ENCODE measurements at places on chromosomes 7 and 10. TPM values are rescaled to one million over a fixed set of nuclear protein-coding genes. Genes with fewer than 3 reads are reported as not detected.

DNA sequence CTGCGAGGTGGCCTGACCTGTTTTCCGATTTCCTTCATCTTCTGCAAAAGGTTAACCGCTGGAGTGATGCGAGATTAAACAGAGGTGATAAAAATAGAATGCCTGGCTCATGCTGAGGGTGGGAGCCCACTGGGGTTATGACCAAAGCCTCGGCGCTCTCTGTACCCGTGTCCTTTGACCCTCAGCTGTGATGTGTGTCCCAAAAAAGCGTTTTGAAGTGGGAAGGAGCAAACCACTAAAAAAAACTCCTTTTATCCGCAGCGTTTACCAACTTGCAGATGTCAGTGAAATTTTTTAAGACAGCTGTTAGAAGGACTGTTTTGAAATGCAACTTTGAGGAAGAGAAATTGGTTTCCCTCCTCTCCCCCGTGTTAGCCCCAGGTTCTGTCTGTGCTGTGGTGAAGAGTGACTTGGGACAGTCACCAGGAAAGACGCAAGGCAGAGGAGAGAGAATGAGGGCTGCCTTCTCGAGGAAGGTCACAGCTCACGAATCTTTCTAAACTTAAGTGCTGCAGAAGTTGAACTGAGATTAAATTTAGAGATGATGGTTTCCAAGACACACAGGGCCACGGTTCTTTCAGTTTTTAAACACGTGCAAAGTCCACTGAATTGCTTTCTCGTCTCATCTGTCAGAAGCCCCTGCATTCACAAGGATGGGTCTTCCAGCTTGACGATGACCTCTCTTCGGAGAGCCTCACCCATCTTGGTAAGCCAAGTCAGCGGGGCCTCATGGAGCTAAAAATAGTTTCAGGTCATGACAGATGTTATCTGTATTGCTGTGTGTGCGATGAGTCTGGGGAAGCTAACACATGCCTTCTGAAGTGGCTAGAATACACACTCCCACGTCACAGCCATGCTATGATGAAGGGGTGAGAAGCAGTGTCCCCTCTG lies 27.6 kb downstream of the AMZ1 start:
- no peak for DNase-seq

GRCh38 chr10:48246501-48246900 lies 28.0 kb downstream of the FRMPD2 start:
- DNase-seq = no peak

- no peak for DNase-seq
Observed at GRCh38 chr10:24952707-24953645, 570 bp upstream of the PRTFDC1 start.

DNA sequence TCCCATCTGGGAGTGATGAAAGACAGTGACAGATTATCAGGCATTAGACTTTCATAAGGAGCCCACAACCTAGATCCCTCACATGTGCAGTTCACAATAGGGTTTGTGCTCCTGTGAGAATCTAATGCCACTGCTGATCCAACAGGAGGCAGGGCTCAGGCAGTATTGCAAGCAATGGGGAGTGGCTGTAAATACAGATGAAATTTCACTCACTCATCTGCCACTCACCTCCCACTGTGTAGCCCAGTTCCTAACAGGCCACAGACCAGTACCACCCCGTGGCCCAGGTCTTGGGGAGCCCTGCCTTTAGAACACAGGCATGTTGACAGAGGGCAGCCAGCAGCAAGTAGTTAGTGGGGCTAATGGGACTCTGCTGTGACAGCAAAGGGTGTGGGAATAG lies 137.3 kb upstream of the NANOS1 start:
- DNase-seq = peak; percentile 19

SFRP4 gene
- not detected for total RNA-seq

POU6F2 gene
- 2.0 TPM for total RNA-seq

GRCh38 chr7:109751241-109751640 lies 1181.6 kb downstream of the DNAJB9 start:
- no peak for DNase-seq

FRMD4A gene
- 37.2 TPM for total RNA-seq

UPK3B gene
- 20.6 TPM for total RNA-seq

DNA sequence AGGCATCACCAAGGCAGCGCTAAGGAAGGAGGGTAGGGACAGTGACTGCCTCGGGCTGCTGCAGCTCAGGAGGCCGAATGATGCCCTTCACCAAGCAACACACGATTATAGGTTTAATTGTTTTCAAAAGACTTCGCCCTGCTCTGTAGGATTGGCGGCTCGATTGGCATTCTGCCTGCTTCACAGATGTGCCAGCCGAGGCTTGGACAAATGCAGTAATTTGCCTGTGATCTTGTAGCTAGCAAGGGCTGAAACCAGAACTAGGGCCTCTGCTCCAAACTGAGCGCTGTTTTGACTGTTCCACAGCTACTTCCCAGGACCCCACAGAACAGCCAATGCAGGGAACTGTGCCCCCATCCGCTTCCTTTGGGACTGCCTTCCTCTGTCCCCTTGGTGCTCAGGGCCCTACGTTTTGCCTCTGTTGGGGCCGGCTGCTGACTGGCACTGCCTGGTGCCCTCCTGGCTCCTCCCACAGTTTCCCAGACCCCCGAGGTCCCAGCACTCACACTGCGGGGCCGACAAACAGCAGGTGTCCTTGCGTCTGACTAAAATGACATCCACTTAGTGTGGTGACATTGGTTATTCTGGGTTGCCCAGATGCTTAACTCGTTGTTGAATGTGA lies 62.6 kb upstream of the EN2 start:
- DNase-seq = no peak

DNA sequence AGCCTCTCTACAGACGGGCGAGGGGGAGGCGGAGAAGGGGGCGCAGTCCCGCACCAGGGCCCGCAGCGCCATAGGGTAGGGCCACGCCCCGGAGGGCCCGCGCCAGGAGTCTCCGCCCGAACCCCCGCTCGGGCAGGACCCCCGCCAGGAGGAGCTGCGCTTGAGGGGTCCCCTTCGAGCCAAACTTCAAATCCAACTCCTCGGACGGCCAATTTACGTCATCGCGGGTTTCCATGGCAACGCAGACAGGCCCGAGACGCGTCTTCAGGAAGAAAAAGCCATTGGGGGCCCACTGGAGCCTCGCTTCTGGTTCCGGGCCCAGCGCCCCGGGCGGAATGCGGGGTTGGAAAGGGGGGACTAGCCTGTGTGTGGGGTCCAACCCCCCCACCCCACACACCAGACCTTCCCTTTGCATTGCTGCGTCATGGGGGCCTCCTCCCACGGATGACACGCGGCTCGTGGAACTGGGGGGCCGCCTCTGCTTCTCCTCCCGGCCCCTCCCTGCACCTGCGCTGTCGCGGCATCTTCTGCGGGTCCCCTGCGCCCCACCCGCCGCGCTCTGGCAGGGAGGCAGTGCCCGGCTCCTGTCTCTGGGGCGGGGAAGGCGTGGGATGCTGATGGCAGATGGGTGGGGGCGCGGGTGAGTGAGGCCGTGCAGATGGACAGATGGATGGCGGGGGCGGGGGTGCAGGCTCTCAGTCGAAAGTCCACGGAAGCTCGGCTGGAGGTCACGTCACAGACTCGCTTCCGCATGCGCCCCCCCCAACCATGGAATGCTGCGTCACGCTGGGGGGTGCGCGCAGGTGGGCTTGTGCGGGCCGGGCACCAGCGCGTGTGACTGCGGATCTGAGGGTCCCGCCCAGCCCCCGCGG lies 1.2 kb downstream of the CALY start:
- DNase-seq = no peak

AKR1C1 gene
- total RNA-seq = 2.3 TPM

GJD4 gene
- not detected for total RNA-seq

DNA sequence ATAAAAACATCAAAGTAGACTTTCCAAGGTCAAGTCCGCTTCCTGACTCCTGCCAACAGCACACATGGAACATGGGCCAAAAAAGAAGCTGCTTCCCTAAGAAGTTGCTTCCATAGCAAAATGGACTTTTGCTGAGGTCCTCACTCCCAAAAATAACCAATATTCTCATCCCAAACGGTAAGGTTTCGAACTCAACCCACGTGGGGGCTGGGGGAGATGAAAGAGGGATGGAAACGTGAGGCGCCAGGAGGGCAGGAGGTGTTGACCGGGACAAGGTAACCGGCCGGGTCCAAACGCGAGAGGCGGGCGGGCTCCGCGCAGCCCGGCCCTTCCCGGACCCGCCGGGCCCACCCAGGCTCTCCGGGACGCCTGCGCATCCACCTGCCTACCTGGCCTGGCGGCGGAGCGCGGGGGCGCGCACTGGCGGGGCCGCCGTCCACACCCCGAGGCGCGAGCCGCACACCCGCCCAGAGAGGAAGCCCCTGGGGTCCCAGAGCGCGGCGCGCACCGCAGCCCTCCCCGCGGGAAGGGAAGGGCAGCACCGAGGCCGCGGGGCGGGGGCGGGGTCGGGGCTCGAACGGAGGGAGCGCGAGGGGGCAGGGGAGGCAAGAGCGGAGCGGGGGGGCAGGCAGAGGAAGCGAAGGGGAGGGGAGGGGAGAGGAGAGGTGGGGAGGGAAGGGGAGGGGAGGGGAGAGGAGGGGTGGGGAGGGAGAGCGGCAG lies 742 bp downstream of the LMBR1 start:
- no peak for DNase-seq

TMEM140 gene
- not detected for total RNA-seq

NEUROG3 gene
- 0.31 TPM for total RNA-seq

- no peak for DNase-seq
Observed at GRCh38 chr10:97399843-97400545, 1.1 kb downstream of the RRP12 start.

DNA sequence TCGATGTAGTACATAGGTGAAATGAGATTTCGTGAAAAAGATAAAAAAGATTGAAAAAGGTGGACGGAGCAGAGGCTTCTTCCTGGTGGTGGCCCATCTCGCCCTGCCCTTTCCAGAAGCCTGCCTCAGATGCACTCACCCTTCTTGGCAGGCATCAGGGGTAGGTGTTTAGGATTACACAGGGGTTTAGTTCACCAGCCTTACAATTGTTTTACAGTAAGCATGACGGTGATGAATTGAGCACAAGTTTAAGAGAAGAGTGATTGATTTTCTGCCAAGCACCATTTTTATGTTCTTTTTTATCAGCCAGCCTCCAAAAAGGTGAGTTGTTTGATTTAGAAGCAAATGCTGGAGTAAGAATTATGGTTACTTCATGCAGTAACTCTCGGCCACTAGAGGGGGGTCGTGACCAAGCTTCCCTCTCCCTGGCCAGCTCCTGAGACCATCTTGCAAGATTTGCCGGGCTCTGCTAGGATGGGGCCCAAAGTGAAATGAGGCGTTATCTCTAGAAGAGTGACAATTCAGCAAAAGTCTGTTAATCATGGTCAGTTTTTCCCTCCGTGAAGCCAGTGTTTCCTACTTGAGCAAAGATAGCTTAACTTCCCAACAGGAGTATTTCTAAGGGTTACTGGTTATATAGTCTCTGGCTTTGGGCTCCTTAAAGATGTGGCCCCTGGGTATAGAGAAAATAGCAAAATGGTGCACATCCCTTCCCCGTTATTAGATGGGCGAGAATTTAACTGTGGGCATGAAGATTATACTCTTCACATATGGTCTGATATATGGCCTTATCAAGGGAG lies 228.8 kb downstream of the BMPER start:
- peak; percentile 89 for DNase-seq

DNA sequence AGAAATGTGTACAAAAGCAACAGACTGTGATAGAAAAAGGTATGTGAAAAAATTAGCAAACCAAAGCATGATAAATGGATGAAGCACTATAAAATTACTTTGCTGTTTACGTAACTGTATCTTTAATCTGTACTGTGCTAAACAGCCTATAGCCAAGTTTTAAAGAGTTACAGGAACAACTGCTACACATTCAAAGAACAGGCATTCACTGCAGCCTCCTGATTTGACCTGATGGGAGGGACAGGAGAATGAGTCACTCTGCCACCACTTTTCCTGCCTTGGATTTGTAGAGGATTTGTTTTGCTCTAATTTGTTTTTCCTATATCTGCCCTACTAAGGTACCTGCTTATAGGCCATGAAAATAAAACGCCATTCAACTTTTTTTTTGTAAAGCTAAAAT lies 116.1 kb downstream of the FANK1 start:
- DNase-seq = no peak

ANKRD22 gene
- total RNA-seq = not detected

INA gene
- total RNA-seq = 17.4 TPM

AHR gene
- total RNA-seq = 9.7 TPM

GRCh38 chr10:79471776-79472175 lies 26.4 kb upstream of the ZCCHC24 start:
- DNase-seq = no peak
